Left ventricle myocardium superior (tissue), 1 donor: ENCODE measurements at places on chromosomes 2 and 18.

- no peak for DNase-seq
Observed at GRCh38 chr2:217288472-217289063, 428.7 kb upstream of the TNP1 start.

GRCh38 chr2:2922156-2922555 lies 455.5 kb downstream of the EIPR1 start:
- no peak for DNase-seq

- no peak for DNase-seq
Observed at GRCh38 chr18:35494251-35495220, 3.2 kb downstream of the INO80C start.

DNA sequence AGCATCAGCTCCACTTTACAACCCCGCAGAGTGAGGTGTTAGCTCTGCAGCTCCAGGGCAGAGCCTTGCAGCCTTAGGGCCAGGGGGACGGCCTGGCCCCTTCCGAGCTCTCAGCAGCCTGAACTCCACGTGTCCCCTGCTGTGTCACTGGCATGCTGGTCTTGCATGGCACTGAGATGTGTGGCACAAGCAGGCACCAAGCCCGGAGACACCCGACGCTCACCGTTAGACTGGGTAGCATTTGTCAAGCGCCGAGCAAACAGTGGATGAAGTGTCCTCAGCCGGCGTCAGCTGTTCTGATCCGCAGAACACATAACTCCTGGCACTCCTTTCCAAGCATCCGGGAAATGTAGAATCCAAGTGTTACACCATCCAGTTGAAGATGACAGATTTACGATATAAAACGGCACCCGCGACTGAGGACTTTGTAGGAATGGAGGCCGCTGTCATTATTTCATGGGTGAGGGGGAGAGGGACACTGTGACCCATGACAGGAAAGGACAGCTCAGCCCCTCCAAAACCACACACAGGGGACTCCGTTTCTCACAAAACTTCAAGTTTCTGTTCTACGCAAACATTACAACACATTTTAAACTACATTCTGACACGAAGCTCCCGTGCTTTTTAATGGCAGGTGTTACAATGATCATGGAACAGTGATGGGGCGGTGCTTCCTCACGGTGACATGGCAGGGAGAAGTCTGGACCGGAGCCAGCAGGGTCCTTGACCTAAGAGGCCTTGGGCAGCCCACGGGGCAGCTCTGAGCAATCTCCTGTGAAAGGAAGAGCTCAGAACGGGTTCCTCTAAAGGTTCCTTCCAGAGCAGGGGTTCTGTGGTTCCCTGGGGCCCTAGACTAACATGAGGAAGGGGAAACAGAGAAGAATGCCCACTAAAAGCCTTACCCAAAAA lies 89.4 kb downstream of the HDAC4 start:
- peak; percentile 59 for DNase-seq

- DNase-seq: no peak
Observed at GRCh38 chr18:50749421-50749820, 70.4 kb downstream of the MRO start.

DNA sequence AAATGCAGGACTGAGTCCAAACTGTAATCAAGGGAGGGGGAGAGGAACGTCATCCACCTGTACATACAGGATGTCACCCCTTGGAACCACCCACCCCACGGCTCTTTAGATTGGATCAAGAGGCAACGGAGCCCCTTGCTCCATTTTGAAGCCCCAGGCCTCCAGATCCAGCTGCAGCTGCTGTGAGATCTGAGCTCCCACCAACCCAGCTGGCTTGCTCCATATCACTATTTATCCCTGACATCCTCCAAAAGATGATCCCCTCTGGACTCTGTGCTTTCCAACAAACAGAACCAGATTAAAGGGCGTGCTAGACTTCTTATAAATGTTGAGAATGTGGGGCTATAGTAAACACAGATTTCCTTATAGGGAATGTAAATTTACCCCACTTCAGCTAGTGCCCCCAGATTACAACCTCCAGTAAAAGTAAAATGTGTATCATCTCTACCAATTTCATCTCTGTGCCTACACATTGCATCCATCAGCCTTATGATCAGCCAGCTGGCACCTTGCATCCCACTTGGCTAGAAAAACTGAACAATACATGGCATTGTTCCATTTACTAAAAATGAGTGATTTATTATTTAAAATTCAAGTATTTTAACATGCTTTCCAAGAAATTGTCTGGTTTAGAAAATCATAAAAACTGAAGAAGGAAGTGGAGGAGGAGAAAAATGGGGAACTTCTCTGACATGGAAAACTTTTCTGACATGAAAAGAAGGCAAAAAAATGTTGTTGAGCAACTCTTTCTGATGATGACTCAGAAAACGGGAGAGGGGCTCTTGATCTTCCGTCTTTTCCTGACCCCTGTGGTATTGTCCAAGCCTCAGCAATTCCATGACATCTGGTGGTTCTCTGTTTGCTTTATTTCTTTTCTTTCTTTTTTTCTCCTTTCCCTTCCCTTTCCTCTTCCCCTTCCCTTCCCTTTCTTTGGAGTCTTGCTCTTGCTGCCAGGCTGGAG lies 262.6 kb upstream of the THUMPD2 start:
- DNase-seq: no peak

- DNase-seq: no peak
Observed at GRCh38 chr2:42050703-42051542, 3.1 kb downstream of the PKDCC start.

GRCh38 chr2:116979916-116980764 lies 834.4 kb upstream of the DDX18 start:
- no peak for DNase-seq

DNA sequence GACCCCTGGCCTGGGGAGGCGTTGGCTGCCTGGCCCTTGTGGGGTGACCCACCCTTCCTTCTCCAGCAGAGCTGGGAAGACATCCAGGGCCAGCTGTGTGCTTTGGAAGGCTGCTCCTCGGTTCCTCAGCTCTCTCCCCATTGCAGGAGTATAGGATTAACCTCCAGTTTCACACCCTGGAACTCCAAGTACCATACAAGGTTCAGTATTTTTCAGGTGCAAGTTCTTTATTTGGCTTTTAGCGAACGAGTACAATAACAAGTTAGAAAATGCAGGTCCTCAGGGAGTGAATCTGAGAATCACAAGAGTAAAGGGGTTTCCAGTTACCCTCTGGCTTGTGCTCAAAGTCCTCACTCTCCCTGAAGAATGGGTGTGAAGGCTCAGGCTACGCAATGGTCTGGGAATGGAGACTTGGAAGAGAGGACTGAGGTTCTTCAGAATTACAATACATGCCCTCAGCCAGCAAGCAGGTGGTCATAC lies 101.2 kb downstream of the APOB start:
- DNase-seq: no peak

- no peak for DNase-seq
Observed at GRCh38 chr2:186126181-186126580, 359.9 kb upstream of the ZC3H15 start.

DNA sequence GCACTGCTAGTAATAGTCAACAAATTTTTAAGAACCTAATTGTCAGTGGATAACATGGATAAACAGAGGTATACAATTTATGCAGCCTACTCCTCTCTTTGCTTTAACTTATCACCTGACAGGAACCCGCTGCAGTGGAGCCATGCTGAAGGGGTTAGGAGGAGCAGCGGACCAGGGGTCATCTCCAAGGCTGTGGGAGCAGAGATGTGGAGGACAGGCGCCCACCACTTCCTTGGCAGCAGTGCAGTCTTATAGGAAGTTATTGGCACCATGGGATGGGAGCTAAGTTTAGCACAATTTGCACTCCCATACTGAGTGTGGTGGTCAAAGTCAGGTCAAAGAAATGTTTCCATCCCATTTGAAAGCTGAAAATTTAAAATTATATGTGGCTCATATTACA lies 35.6 kb downstream of the HDLBP start:
- DNase-seq: no peak

- no peak for DNase-seq
Observed at GRCh38 chr2:70855667-70856066, 20.1 kb upstream of the CD207 start.

DNA sequence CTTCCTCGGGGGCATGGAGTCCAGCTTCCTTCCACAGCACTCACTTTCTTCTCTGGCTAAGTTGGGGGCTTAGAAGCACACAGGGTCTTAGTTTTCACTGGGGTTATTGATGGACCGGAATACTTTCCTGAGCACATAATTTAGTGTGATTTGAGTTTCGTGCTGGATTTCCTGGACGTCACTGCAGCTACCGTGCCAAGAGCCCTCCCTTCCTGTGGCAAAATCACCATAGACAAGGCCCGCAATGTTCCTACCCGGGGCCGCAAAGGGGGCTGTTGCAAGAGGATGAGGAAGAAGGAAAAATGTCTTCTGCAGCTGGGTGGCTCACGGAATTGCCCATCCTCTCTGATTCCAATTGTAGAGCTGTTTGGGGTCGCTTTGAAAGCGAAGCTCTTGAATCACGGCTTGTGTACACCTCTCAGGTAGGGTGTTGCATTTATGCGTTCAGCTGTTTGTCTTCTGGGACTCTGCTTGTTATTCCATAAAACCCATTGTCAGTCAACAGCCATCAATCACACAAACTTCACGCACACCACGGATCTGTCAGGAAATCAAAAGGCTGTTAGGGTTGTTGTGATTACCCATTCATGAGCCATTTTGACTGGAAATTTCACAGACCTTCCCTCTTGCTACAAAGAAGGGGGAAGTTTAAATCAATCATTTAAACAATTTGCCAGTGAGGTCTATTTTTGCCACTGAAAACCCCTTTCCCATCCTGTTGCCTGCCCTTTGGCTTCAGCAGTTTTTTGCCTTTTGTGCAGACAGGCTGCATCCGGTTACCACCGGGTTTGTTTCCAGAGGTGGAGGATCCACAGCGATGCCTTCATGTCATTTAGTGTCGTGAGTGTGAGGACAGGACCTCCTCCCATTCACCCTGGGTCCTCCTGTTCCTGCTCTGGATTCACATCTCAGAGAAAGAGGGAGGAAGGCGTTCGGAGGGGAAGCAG lies 36.0 kb downstream of the SMIM21 start:
- DNase-seq: no peak

- DNase-seq: no peak
Observed at GRCh38 chr2:39631718-39632117, 34.0 kb upstream of the TMEM178A start.

DNA sequence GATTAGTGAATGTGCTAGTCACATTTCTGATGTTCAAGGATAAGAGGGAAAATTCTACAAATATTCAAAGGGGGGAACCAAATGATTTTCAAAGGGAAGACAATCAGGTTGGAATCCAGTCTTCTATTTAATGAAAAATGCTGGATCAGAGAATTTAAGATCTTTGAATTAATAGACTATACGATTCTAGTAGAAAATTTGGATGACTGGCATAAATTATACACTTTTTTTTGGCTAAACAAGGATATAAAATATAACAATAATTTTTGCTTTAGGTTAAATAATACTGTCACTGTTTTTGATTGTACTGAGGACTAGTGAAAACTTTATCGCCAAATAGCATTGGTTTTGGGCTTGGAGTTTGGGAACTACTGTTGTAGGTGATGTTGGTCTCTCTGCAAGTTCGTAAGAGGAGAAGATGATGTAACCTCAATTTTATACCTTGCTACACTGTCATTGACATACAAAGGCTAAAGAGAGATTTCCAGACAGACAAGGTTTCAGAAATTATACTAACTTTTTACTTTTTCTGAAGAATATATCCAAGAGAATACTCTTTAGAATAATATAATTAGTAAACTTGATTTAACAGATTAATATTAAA lies 51.3 kb downstream of the NCOA1 start:
- DNase-seq: no peak

- peak; percentile 10 for DNase-seq
Observed at GRCh38 chr2:120452131-120452530, 106.2 kb downstream of the INHBB start.

GRCh38 chr2:227818675-227819397 lies 5.2 kb downstream of the CCL20 start:
- DNase-seq: peak; percentile 54

DNA sequence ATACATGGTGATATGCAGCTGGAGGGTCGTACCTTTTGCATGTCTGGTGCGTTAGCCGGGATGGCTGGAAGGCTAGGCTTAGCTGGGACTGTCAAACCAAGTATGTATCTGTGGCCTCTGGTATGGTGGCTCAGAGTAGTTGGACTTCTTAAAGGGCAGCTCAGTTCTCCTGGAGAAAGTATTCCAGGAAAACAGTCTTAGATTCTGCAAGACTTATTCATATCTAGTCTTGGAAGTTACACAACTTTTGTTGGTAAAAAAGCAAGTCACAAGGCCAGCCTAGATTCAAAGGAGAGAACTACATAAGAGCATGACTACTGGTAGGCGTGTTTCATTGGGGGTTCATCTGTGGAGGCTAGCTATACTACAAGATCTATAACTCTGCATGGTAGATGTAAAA lies 45.5 kb downstream of the EML4 start:
- DNase-seq: no peak

- DNase-seq: no peak
Observed at GRCh38 chr2:157466764-157467163, 22.9 kb upstream of the CYTIP start.

DNA sequence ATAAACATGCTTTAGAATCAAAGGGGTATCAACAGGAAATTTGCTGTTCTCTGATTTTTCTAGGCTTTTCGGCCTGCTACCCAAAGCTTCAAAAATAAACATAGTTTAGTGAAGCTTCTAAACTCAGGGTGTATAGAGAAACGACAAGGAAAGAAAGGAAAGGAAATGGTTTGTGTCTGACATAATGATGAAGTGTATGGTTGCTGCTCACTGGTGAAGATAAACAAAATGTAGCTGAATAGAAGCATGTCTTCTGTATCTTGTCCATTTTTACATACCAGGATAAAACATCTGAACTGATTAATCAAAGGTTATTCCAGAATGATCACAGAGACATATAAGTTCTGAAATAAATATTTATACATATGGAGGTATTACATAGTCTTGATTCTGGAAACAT lies 1324.6 kb upstream of the NRXN1 start:
- DNase-seq: no peak

GRCh38 chr2:54008439-54008838 lies 37.6 kb upstream of the PSME4 start:
- no peak for DNase-seq

- DNase-seq: no peak
Observed at GRCh38 chr2:200747668-200748618, 63.8 kb upstream of the BZW1 start.

DNA sequence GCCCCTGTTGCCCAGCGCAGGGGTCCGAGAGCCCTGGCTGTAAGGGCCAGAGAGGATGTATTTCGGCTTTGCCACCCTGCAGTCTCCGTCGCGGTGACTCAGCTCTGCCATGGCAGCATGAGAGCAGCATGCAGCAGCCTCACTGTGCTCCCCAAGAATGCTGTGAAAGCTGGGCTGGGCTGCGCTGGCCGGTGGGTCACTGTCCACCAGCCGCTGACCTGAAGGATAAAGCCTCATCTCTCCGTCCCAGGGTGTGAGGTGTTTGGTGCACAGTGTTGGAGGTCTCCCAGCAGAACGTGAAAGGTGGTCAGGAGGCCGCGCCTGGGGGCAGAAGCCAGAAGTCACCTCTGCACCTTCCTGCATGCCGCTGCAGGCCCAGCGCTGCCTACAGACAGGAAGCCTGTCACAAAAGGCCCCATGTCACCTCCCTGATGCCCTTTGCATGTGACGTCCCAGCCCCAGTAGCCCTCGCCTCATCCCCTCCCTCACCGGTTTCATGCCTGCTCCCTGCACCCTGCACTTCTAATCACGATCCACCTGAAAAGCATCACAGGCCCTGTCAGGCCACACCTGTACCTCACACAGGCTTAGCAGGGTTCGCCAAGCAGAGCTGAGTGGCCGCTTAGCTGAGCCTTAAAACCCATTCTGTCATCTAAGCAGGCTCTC lies 342.1 kb downstream of the EIPR1 start:
- no peak for DNase-seq
